ENCODE measurements at places on chromosomes 12 and 14.

- no peak for DNase-seq
These were observed 1098.0 kb downstream of the BCL11B start for GRCh38 chr14:98174041-98174440.

GRCh38 chr12:53208877-53209463 is 1.9 kb upstream of the ITGB7 start:
- DNase-seq: peak; percentile 51

- peak; percentile 67 for DNase-seq
These were observed 377 bp upstream of the BCL7A start for GRCh38 chr12:122021193-122021821.

DNA sequence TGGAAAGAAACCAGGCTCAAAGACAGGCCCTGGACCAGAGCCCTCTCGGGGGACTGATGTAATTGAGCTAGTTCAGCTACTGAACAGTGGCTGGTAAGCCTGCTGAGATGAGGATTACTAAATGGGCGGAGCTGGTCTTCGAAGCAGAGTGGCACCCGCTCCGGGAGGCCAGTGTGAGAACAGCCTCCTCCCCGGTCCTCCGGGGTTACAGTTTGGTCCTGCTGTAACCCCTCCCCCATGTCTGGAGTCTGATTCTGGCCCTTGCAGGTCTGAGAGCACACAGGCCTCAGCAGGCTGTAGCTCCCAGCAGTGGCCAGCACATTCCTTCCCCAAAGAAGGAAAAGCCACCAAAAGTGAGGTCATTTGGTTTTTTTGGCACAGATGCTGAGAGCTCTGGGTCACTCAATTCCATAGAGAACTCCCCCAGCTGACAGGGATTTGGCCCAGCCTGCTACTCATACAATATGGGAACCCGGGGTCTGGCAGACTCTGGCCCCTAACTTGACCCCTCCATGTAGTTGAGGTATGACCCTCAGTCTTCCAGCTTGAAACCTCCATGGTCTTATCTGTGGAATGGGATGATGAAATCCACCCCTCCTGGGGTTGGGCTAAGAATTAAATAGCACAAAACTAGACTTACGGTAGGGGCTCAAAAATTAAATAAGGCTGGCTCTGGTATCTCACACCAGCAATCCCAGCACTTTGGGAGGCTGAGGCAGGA is 39.0 kb downstream of the ACTN1 start:
- no peak for DNase-seq

GRCh38 chr12:14540801-14541462 is 26.8 kb downstream of the PLBD1 start:
- DNase-seq: no peak

GRCh38 chr12:123763093-123763492 is 992 bp downstream of the DNAH10 start:
- no peak for DNase-seq

GRCh38 chr12:1474041-1474573 is 120.3 kb downstream of the FBXL14 start:
- DNase-seq: no peak

- DNase-seq: no peak
These were observed 137.2 kb upstream of the NCOR2 start for GRCh38 chr12:124704619-124705018.

DNA sequence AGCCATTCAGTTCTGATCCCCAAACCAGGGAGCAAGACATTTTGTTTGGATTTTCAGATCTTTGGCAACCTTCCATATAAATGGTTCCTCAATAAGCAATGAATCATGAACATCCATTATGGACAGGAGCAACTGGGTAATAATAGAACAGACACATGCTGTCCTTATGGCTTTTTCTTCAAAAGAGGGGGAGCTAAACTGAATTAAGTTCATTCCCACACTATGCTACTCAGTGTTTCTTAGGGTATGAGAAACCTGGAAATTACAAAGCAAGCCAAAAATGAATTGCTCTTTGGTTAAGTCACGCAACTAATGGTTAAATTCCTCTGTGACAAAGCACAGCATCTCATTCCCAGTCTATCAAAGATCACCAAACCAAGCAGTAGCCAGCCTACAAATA is 51.0 kb downstream of the PTGER2 start:
- no peak for DNase-seq

DNA sequence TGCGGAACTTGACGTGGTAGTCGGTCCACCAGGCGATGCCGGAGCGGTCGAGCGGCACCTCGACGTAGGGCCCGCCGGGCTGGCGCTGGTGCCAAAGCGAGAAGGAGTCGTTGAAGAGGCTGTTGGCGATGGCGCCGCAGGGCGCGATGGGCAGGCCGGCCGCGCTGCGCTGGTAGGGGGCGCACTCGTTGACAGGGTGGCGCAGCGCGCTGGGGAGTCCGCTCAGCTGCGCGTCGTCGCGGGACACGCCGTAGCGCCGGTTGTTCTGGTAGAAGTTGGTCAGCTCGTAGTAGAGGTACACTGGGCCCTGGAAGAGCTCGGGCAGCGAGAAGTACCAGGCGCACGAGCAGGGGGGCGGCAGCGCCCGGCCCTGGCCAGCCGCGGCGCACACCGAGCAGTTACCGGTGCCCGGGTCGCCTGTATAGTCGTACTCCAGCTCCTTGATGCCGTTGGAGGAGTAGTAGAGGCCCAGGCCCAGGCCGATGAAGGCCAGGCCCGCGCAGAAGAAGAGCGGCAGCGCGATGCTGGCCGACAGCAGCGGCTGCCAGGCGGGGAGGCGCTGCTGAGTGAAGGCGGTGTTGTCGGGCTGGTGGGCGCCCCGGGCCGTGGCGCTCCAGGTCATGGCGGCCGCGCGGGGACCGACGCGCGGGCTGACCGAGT is 482 bp downstream of the TMEM30B start:
- DNase-seq: no peak
